Spleen (tissue), 13 donors: ENCODE measurements at places on chromosomes 6 and 20.

- no peak for DNase-seq
Observed at GRCh38 chr20:61260905-61261304, 8.8 kb downstream of the CDH4 start.

- DNase-seq, result no peak
Observed at GRCh38 chr6:166408936-166409755, 26.4 kb upstream of the MPC1 start.

DNA sequence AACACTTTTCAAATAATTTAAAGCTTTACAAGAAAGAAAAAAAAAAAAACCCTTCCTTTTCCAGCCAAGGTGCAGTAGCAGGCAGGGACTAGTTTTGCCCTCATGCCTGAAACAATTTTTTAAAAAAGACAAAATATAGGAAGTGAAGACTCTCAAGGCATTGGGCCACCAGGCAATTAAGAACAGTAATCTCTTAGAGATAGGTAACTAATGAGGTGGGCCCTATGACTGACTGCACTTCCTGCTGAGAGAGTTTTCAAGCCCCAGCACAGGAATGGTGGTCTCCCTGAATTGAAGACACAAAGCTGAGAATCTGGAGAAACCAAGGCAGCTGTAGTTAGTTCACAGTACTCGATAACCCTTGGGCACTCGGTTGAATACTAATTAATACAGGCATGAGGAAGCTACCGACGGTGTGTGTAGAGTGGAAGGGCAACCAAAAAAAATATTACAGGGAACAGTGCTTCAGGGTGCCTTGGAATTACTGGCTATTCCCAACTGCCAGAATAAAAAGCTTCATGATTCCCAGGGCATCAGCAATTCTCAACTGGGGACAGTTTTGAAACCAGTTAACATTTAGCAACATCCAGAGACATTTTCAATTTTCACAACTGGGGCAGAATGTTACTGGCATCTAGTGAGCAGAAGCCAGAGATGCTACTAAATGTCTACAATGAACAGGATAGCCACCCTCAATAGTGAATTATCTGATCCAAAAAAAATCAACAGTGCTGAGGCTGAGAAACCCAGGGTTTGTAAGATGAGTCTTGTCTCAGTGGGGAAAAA lies 36.0 kb upstream of the PLN start:
- no peak for DNase-seq

- DNase-seq, result no peak
Observed at GRCh38 chr6:31401403-31401802, 2.0 kb upstream of the MICA start.

DNA sequence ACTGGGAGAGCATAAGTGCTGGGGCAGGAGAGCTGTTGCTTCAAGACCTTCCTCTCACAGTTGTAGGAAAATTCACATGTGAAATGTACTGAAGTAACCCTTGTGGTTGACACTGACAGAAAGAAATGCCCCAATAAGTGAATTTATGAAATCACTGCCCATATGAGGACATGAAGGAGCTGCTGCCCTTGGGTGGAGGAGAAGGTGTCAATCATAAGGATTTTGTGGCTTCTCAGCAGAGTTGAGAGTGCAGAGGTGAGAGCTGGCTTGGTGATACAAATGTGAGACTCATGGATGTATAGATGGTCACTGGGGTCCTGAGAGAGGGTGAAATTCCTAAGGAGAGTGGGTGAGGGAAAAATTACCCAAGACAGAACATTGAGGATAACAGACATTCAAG lies 33.9 kb upstream of the CMTR1 start:
- no peak for DNase-seq

DNA sequence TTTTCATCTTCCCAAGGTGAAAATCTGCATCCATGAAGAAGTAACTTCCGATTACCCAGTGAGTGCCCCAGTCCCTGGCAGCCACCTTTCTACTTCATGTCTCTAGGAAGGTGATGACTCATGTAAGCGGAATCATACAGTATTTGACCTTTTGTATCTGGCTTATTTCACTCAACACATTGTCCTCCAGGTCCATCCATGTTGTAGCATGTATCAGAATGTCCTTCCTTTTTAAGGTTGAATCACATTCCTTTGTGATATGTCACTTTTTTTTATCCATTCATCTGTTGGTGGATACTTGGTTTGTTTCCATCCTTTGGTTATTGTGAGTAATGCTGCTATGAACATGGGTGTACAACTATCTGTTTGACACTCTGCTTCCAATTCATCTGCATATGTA lies 176.3 kb upstream of the CDYL start:
- DNase-seq, result no peak

GRCh38 chr6:52352239-52353018 lies 9.5 kb upstream of the PAQR8 start:
- no peak for DNase-seq

DNA sequence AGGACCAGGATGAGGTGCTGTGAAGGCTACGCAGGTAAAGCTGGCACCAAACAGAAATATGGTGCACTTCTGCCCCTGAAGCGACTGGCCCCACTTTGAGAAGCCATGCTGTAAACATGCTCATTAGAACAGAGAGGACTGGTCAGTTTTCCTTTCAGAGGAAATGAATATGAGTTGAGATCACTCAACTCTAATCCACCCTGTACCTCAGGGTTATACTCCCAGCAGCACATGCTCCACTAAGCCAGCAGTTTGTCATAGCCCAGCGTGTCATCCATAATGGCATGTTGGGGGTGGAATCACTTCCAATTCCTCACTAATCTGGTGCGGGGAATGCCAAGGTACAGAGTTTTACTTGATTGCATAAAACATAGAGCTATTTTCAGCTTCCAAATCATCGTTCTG lies 98.1 kb downstream of the HIVEP2 start:
- no peak for DNase-seq

DNA sequence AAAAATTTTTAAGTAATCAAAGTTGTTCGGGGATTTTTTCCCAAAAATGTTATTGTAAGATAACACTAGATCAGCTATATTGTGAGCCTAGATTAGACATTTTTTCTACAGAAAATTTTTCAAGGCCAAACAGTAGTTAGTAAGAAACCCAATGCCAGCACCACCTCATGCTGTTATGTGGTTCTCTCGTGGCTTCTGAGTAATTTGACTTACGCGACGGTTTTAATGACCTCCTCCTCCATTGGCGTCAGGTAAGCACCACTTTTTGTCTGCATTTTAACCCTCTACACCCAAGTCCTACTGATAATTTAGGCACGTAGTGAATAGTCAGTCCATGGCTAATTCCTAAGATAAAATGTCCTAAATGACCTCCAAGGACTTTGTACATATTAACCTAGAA lies 9.7 kb downstream of the RPS6KA2 start:
- no peak for DNase-seq

DNA sequence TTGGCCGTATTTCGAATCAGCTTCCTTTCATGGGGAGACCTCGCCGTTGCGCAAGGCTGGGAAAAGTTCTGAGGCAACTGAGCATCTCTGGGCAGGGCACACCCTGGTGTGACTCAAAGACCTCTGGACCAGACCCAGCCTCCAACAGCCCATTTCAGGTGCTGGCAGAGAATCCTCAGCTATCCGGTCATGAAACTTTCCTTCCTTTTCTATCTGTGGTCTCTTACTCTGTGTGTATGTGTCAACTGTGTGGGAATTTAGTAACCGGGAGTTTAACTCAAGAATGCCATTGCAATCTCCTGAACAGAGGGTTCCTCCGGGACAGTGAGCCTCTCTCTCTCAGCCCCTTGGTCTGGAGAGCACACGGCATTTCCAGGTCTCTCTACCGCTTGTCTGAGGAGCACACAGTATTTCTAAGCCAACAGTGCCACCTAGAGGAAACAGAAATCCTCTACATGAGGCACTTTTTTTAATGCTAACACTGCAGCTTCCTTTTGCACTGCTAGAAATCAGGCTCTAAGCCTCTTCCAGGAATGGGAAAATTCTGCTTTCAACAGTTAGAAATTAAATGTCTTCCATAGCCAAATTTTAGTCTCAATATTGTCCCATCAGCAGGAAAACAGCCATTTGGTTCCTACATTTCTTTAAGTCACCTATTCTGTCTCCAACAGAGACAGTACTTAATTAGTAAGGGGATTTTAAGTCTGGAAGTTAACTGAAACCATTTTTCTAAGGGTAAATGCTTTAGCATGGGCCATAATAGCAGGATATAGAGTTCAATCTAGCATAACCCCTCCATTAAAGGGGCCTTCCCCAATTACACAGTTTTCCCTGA lies 32.7 kb downstream of the PLN start:
- DNase-seq, result no peak

DNA sequence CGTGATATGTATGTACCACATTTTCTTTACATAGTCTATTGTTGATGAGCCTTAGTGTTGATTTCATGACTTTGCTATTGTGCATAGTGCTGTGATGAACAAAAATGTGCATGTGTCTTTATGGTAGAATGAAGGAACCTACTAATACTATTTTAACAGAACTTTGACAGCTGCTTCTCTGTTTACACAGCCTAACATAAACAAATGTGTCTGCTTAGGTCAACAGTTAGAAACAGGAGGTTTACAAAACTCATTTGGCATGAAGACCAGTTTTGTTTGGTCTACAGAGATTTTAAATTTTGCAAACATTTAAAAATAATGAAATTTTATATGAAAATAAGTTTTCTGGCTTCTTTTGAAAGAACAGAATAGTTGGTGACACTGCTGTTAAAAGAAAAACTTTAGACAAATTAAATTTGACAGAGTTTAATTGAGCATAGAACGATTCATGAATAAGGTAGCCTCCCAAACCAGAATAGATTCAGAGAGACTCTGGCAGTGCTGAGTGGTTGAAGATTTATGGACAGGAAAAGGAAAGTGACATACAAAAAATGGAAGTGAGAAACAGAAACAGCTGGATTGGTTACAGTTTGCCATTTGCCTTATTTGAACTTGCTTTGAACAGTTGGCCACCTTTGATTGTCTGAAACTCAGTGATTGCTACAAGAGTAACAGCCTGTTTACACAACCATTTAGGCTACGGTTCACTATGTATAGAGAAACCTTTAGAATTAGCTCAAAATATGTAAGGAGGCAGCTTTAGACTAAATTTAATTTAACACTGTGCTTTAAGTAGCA lies 715.8 kb upstream of the HS3ST5 start:
- no peak for DNase-seq

GRCh38 chr6:70753870-70754380 lies 86.2 kb downstream of the SMAP1 start:
- DNase-seq, result no peak

DNA sequence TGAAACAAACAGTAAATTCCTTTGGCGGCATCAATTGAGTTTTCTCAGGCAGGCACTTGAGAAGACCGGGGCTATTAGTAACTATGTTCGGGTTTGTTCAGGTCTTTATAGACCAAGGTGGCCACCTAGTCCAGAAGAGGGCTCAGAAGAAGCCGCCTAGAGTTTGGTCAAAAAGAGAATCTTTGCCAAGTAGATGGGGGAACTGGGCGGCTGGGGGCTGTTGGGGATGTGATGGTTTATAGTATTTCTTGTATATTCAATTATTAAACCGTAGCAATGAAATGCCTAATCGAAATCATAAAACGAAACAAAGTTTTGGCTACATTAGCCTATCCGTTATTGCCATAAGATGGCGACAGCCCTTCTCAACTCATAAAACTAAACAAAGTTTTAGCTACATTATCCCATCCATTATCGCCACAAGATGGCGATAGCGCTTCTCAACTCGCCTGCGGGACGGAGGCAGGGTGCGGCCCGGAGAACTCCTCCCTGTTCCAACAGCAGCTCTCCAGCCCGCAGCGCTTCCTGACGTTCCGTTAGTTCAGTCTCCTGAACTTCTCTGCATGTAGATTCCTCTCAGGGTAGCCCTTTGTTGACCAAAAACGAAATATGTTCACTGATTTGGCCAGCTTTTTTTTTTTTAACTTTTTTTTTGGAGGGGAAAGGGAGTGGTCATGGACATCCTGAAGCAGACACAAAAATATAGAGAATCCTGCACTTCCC lies 120.5 kb upstream of the PRSS16 start:
- DNase-seq, result peak; percentile 94

GRCh38 chr6:23218751-23219150 lies 649.4 kb downstream of the HDGFL1 start:
- DNase-seq, result no peak

- no peak for DNase-seq
Observed at GRCh38 chr6:36373368-36374019, 14.0 kb downstream of the ETV7 start.

- no peak for DNase-seq
Observed at GRCh38 chr6:138418118-138418742, 14.2 kb downstream of the HEBP2 start.

GRCh38 chr6:140812636-140813035 lies 1320.1 kb upstream of the GJE1 start:
- DNase-seq, result no peak

DNA sequence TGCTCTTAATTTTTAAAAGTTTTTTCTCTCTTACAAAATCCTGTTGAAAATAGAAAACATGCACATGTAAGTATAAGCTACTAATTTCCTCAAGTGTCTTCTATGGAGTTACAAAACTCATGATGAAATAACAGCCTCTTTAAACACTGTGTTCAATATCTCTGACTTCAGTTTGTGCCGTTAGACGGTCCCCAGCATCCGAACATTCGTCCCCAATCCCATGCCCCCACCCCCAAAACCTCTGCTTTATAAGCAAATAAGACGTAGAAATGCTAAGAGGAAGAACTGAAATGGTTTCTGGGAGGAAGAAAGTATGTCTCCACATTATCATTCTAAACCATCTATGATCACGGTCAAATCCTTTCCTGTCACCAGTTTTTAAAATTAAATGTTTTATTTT lies 31.7 kb upstream of the MYB start:
- no peak for DNase-seq

- DNase-seq, result peak; percentile 55
Observed at GRCh38 chr20:59015411-59015810, 3.8 kb upstream of the TUBB1 start.

DNA sequence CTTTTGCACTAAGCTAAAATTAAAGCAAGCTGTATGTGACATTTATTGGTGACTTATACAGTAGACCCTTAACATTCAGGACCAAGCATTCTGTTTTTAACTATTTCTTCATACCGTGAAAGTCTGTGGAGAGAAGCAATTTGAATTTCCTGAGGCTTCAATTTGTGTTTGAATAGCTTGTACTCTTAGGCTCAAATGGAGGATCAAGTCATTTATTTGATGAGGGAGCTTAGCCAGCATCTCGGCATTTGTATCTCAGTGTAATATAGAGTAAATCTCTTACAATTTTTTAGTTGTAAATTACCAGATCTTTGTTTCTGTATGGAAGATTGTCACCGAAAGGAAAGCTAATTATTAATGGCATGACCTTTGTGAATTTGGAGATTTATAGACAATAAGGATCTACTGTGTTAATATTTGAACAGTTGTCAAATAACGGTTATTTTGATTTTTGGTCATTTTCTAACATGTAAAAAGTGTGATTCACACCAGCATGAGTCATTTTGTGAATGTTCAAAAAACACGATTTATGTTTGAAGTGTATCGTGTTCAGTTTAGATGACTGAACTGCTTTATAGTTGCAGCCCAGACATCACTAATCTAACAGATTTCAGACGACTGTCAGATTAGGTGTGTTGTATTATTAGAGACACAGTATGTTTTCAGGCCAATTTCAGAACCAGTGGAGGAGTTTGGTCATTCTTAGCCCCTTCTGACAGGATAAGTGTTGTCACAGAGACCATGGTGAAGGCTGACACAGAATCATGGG lies 332.9 kb downstream of the CDKAL1 start:
- no peak for DNase-seq
